ENCODE measurements at places on chromosomes 7 and 10.

- peak; percentile 59 for DNase-seq
Observed at GRCh38 chr10:24721229-24722106, 2.2 kb downstream of the ARHGAP21 start.

DNA sequence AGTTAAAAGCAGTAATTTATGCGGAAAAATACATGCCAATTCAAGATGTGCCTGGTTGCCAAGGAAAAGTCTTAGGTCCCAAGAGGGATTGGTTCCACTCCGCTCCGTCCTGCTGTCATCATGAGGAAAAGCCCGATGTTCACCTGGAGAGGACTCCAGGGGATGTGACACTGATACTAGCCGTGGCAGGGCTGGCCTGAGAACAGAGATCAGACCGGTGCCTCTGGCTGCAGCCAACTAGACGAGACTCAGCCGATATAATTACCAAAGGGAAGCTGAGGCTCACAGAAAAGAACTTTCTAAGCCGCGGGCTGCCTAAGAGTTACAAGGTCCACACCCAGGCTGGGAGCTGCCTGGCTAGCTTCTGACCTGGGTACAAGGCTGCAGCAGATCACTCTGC, 81.3 kb upstream of the UNC5B start:
- no peak for DNase-seq

- DNase-seq: peak; percentile 84
Observed at GRCh38 chr10:121680879-121681655, 82.8 kb upstream of the FGFR2 start.

DNA sequence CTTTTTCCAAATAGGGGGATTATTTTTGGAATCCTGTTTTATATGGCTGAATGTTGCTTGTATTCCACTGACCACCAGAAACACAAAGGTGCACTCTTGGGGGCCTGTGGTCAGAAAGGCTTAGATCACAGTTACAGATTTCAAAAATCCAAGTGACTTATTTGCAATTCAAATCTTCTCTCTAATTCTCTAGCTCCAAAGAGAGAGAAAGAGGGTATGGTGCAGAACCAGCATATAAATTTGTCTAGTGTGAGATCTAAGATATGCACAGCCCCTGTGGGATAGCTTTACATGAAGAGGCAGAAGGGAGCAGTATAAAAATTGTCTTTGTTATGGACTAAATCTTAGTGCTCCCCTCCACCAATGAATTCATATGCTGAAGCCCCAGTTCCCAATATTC, 1121.7 kb upstream of the CELF2 start:
- no peak for DNase-seq

GRCh38 chr7:41869997-41870396, 167.1 kb upstream of the INHBA start:
- no peak for DNase-seq

DNA sequence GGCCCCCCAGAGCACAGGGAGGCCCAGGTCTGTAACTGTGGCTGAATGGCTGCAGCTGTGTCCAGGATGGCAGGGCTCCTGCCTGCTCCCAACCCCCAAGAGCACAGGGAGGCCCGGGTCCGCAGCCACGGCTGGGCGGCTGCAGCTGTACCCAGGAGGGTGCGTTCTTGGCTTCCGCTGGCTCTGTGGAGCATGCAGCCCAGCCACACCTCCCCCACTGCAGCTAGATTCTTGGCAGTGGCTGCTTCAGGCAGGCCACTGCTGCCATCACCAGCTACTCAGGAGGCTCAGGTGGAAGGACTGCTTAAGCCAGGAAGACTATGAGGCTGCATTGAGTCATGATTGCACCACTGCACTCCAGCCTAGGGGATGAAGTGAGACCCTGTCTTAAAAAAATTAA, 27.9 kb downstream of the C7orf25 start:
- DNase-seq: peak; percentile 19

- no peak for DNase-seq
Observed at GRCh38 chr7:38276096-38276877, 2.9 kb upstream of the TARP start.

DNA sequence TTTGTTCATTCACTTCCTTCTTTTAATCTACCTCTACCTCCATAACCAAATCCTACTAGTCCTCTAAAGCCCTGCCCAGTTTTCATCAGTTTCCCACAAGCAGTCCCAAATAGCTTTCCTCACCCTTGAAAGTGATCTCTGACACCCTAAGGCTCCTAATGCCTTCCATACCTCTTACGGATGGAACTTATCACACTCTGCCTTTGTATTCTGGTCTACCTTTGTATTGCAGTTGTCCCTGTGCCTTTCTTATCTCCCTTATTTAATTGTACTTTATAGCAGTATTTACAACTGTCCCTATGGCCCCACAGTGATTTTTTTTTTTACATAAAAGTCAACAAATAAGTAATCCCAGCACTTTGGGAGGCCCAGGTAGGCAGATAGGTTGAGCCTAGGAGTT, 33.8 kb downstream of the ACSL5 start:
- no peak for DNase-seq

DNA sequence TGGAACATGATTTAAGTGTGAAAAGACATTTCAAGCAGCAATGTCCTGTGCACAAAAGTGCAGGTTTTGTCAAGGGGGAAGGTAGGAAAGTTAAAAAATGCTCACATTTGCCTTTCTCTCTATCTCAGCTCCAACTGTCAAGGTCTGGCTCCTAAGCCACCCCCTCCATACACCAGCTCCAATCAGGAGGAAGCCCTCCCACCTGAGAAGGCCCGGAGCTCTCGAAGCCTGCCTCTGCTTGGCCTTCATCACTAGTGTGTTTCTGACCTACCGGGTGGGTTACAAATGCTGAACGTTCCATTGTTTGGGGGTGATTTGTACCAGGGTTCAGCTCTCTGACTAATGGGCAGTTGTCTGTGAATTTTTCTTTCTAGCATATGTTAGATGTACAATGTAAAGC, 14.2 kb downstream of the CRHR2 start:
- no peak for DNase-seq

GRCh38 chr7:149884541-149884940, 10.8 kb downstream of the ATP6V0E2 start:
- DNase-seq: no peak

- no peak for DNase-seq
Observed at GRCh38 chr10:36224431-36224985, 582.4 kb upstream of the FZD8 start.

GRCh38 chr10:115023715-115024114, 69.5 kb upstream of the ATRNL1 start:
- DNase-seq: no peak

- no peak for DNase-seq
Observed at GRCh38 chr10:53997953-53998352, 803.1 kb downstream of the PCDH15 start.

- DNase-seq: no peak
Observed at GRCh38 chr10:124677749-124678556, 66.2 kb downstream of the FAM53B start.

GRCh38 chr10:69614130-69614529, 15.9 kb upstream of the FAM241B start:
- no peak for DNase-seq

- no peak for DNase-seq
Observed at GRCh38 chr10:30765022-30765615, 135.6 kb upstream of the LYZL2 start.

DNA sequence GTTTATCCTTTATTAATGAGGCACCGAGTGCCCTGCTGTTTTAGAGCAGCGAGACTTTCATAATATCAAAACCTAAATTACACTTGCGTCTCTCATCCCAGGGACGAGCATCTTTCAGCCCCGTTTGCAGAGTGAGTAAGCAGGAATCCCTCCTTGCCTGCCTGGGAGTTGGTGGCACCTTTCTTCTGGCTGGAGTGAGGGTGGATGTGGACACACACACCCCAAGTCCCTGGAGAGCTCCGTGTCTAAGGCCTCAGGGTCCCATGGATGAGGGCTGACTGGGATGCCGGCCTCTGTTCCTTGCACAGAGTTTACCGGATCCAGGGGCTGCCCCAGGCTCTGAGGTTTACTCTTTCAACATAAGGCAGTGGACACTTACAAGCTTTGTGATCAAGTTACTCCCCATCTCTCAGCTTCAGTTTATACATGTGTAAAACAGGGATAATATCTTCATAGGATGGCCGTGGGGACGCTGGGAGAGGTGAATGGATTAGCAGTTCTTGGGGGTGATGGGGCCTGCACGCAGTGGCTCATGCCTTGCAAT, 24.5 kb downstream of the POLL start:
- DNase-seq: no peak

- DNase-seq: peak; percentile 85
Observed at GRCh38 chr7:27210441-27211083, 10.7 kb upstream of the HOXA13 start.

- DNase-seq: no peak
Observed at GRCh38 chr7:141189231-141189630, 115.4 kb downstream of the TMEM178B start.

DNA sequence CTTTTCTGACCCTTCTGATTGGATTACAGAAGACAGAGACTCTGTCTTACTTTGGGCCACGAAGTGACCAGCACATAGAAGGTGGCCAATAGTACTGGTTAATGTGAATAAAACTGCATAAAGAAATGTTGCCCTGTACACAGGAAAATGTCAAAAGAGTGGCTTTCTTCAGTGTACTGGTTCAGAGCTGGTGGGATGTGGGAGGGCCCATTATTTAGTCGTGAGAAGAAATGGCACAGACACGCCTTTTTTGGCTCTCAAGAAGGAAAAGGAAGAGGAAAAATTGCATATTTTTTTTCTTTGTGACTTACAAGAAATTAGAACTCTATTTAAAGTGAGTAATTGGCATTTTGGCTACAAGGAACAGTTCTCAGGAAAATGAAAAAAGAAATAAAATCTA, 129.7 kb downstream of the DGKI start:
- DNase-seq: no peak

- DNase-seq: no peak
Observed at GRCh38 chr7:121301446-121302213, 27.2 kb upstream of the WNT16 start.

DNA sequence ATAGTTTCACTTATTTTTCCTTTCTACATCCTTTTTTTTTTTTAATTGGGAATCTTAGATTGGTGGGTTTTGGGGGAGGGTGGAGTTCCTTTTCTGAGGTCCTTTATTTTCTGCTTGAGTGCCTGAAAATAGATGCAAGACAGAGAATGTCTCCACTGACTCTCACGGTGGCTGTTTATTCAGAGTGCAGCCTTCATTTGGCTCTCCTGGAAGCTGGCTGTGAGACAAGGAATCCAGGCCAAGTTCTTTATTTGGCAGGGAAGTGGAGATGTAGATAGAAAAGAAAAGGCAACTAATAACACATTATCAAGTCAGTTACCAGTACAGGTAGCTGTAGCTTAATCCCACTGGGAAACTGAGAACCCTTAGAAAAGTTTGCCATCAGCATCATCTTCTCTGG, 118.6 kb downstream of the CNTNAP2 start:
- no peak for DNase-seq

GRCh38 chr10:124517461-124517860, 55.8 kb downstream of the LHPP start:
- no peak for DNase-seq

- no peak for DNase-seq
Observed at GRCh38 chr7:149226840-149227494, 12.5 kb upstream of the ZNF212 start.

DNA sequence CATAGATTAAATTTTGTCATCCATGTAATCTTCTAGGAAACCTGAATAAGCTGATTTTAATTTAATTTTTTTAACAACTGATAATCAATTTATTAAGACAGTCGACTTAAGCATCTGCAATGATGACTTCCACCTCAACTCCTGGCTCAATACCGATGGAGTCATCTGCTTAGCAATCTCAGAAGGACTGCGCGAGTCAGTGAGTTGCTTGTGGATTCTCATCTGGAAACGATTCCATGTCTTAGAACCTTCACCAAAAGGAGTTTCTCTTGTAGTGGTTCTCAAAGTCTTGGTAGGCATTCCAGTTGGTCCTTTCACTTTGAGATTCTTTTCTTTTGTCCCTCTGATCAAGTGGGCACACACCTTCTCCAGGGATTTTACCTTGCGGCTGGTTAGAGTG, 85.5 kb downstream of the XRCC2 start:
- no peak for DNase-seq

GRCh38 chr10:104308439-104308903, 29.8 kb downstream of the ITPRIP start:
- DNase-seq: no peak

- DNase-seq: peak; percentile 60
Observed at GRCh38 chr7:43905209-43905946, 1.0 kb downstream of the URGCP start.

GRCh38 chr7:28986765-28987110, 28.6 kb upstream of the TRIL start:
- no peak for DNase-seq

GRCh38 chr7:103686763-103687162, 240.8 kb upstream of the SLC26A5 start:
- DNase-seq: no peak

- no peak for DNase-seq
Observed at GRCh38 chr7:46738165-46738564, 817.1 kb upstream of the IGFBP3 start.

DNA sequence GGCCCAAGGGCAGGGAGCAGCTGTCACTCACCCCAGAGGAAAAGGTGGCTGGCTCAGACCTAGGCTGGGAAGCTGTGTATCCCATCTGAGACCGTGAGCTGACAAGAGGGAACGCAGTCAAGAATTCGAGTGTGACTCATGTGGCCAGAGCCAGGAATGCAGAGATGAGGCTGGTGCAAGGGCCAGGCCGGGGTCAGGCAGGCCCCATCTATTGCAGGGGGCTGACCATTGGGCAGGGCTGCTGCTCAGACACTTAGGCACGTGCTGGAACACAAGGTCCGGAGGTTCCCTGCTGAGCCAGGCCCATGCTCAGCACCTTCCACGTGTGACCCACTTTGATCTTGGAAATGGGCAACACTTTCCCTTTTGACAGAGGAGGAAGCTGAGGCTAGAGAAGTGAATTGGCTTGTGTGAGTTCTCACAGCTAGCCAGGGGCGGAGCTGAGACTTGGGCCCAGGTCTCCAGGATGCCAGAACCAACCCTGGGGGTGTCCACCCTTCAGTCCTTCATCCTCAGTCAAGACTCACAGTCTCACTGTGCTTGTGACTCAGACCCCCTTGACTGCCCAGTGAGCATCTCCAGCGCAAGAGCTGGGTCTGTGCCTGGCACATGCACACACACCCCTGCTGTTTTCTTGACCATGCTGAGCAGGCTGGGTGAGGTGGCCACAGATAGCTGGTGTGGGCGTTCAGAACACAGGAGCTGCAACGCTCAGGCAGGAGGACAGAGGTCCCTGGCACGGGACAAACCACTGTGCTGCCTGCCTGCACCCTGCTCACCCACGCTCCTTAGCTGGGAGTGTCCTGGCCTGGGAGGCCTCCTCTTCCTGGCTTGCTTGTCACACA, 47.6 kb upstream of the PPIF start:
- peak; percentile 37 for DNase-seq

Data from ELF-1 (cell line).